Osteocyte (in vitro differentiated cells): ENCODE measurements at places on chromosomes 4 and X. TPM values are rescaled to one million over a fixed set of nuclear protein-coding genes. Genes with fewer than 3 reads are reported as not detected.
A peak's percentile ranks its signal among the peaks of the same experiment; 100 is the strongest.

- DNase-seq: no peak
- no peak overlapping the region for H3K4me3 ChIP-seq
- H3K36me3 ChIP-seq: no peaks in the 10 kb centered on the region
- no peaks in the 10 kb centered on the region for H3K4me1 ChIP-seq
Measured at GRCh38 chrX:135112096-135112729, 8.1 kb downstream of the ETDB start.

- no peak overlapping the region for H3K4me3 ChIP-seq
- H3K27ac ChIP-seq: no peak overlapping the region
- H3K4me1 ChIP-seq: no peaks in the 10 kb centered on the region
- DNase-seq: no peak
- no peaks in the 10 kb centered on the region for H3K27me3 ChIP-seq
- peaks cover 41% of the 10 kb centered on the region for H3K36me3 ChIP-seq
Measured at GRCh38 chr4:5730993-5731990, 20.3 kb downstream of the EVC start.

GRCh38 chrX:106481341-106481740 is 130.4 kb upstream of the RADX start:
- DNase-seq: no peak
- H3K4me3 ChIP-seq: no peak overlapping the region

- no peak overlapping the region for H3K27ac ChIP-seq
- peaks cover under 1% of the 10 kb centered on the region for H3K4me1 ChIP-seq
- DNase-seq: no peak
- H3K27me3 ChIP-seq: no peaks in the 10 kb centered on the region
Measured at GRCh38 chr4:173046818-173047217, 121.8 kb upstream of the GALNT7 start.

DNA sequence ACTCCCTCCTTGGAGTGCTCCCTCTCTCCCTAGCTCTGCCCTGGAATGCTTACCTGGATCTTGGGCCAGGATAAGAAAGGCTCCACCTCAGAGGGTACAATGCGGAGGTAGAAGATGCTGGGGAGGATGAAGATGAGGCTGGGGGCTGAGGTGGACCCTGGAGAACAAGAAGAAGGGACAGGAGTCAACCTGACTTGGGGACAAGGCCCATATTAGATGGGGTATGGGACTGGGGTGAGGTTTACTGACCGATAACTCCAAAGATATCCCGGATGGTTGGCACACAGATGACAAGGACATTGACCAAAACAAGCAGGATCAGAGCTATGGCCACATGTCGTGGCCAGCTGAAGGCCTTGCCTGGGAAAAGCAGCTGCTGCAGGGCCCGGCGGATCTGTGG is 10.6 kb downstream of the SLC38A5 start:
- no peaks in the 10 kb centered on the region for H3K36me3 ChIP-seq
- peaks cover 2% of the 10 kb centered on the region for H3K4me1 ChIP-seq
- H3K27ac ChIP-seq: no peak overlapping the region
- DNase-seq: no peak

DNA sequence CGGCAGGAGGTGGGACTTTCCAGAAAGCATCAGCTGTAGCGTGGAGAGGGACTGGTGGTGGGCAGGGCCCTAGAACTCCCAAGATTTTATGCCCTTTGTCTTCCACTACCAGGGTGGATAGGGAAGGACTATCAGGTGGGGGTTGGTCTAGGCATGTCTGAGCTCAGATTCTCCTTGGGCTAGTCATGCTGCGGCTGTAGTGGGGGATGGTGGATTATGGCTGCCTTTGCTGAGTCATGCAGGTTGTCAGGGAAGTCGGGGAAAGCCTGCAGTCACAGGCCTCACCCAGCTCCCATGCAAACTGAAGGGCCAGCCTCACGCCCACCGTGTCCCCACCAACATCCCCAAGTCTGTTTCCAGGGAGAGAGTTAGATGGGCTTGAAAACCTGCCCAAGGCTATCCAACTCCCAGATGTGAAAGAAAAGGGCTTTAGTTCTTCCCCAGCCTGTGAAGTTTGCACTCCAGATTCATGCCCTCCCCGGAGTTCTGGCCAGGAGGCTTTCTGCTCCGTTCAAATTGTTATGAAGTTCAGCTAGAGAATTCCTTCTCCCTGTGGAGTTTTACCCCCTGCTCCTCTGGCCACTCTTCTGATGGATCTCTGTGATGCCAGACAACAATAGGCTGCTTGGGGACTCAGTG is 13.4 kb upstream of the MEPE start:
- H3K4me3 ChIP-seq: no peak overlapping the region
- DNase-seq: no peak
- peaks cover 3% of the 10 kb centered on the region for H3K27me3 ChIP-seq
- H3K4me1 ChIP-seq: peaks cover 14% of the 10 kb centered on the region
- peak overlapping the region; percentile 73 for H3K27ac ChIP-seq

GRCh38 chrX:119899125-119899524 is 3.4 kb downstream of the AKAP14 start:
- no peaks in the 10 kb centered on the region for H3K27me3 ChIP-seq
- H3K4me3 ChIP-seq: no peak overlapping the region
- H3K4me1 ChIP-seq: no peaks in the 10 kb centered on the region
- no peak for DNase-seq
- H3K36me3 ChIP-seq: no peaks in the 10 kb centered on the region

DNA sequence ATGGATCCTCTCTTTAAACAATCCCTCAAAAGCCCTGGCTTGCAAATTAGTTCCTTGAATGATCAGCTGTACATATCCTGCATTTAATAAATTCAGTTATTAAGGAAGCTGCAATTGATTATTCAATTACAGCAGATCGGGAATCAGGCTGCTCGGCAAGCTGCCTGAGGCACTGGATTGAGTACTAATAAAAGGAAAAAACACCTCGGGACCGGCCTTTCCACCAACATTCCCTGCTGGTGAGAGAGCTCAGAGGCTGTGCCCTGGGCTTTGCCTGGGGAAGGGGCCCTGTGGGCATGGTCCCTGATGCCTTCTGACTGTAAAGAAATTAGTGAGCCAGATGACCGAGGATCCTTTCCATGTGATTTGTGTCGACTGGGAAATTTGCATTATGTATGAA is 69.2 kb downstream of the SORCS2 start:
- H3K27me3 ChIP-seq: peaks cover 30% of the 10 kb centered on the region
- no peak overlapping the region for H3K4me3 ChIP-seq
- no peak overlapping the region for H3K27ac ChIP-seq

GRCh38 chr4:8016527-8016926 is 76.9 kb upstream of the AFAP1 start:
- H3K36me3 ChIP-seq: no peaks in the 10 kb centered on the region
- peaks cover 3% of the 10 kb centered on the region for H3K4me1 ChIP-seq
- peaks cover 61% of the 10 kb centered on the region for H3K27me3 ChIP-seq
- no peak for DNase-seq
- H3K27ac ChIP-seq: no peak overlapping the region
- no peak overlapping the region for H3K4me3 ChIP-seq

DNA sequence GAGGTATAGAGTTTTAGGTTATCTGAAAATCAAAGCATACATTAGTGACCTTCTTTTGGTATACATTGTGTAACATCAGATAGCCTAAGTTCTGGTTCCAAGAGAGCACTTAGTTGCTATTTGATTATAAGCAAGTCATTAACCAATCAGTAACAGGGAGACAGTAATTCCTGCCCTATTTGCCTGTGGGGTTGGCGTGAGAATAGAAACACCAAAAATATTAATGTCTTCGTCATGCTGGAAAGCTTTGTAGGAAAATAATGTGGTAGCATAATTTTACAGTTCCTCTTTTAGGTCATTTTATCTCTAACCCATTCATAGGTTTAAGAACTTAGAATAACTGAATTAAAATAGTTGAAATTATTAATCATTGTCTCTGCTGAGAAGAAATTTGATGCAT is 37.8 kb downstream of the NPNT start:
- no peaks in the 10 kb centered on the region for H3K4me1 ChIP-seq
- DNase-seq: no peak
- H3K36me3 ChIP-seq: no peaks in the 10 kb centered on the region
- no peak overlapping the region for H3K27ac ChIP-seq
- H3K4me3 ChIP-seq: no peak overlapping the region

TLR2 gene
- total RNA-seq: 0.46 and 0.60 TPM in 2 replicates

UCP1 gene
- not detected in 2 replicates for total RNA-seq

SCD5 gene
- 23.7 and 23.9 TPM in 2 replicates for total RNA-seq

MAGEC2 gene
- not detected in 2 replicates for total RNA-seq

ZNF630 gene
- 2.4 and 3.3 TPM in 2 replicates for total RNA-seq

CSAG3 gene
- total RNA-seq: not detected in 2 replicates
